ENCODE measurements at places on chromosomes 11 and 22. TPM values are rescaled to one million over a fixed set of nuclear protein-coding genes. Genes with fewer than 3 reads are reported as not detected.

Gene ASPHD2
- total RNA-seq = 2.0 TPM

Gene RPS6KA4
- total RNA-seq = 35.8 TPM

Gene GVQW3
- total RNA-seq = 0.38 TPM

Gene PKNOX2
- not detected for total RNA-seq

Gene OR52H1
- total RNA-seq = 0.13 TPM

Gene SERPING1
- total RNA-seq = 0.51 TPM

Gene TRIM51
- not detected for total RNA-seq

Gene OR10D3
- not detected for total RNA-seq

Gene GAL
- total RNA-seq = 0.76 TPM

Gene MMP27
- not detected for total RNA-seq

Gene CCDC116
- 0.13 TPM for total RNA-seq

Gene MB
- total RNA-seq = not detected

Gene ACTN3
- under 0.01 TPM for total RNA-seq

Gene RTN4R
- total RNA-seq = 2.3 TPM

Gene RBMXL2
- not detected for total RNA-seq

Gene OR51G2
- total RNA-seq = not detected

Gene C22orf23
- 0.13 TPM for total RNA-seq

Gene TEX54
- not detected for total RNA-seq

Gene PNPLA5
- not detected for total RNA-seq

Gene TTC36
- 0.76 TPM for total RNA-seq

Gene MS4A4A
- total RNA-seq = not detected

Gene STT3A
- total RNA-seq = 210 TPM

Gene TESMIN
- 2.1 TPM for total RNA-seq

Gene CACNA1I
- total RNA-seq = not detected

Gene KCNK4
- total RNA-seq = not detected

Gene EHF
- not detected for total RNA-seq

Gene DEUP1
- total RNA-seq = not detected

Gene FGF4
- not detected for total RNA-seq

Gene MAPK11
- 19.9 TPM for total RNA-seq

All from dermis microvascular lymphatic vessel endothelial cell (primary cell).